Effector CD8-positive, alpha-beta T cell (primary cell): ENCODE measurements at places on chromosomes 6 and 20.

DNA sequence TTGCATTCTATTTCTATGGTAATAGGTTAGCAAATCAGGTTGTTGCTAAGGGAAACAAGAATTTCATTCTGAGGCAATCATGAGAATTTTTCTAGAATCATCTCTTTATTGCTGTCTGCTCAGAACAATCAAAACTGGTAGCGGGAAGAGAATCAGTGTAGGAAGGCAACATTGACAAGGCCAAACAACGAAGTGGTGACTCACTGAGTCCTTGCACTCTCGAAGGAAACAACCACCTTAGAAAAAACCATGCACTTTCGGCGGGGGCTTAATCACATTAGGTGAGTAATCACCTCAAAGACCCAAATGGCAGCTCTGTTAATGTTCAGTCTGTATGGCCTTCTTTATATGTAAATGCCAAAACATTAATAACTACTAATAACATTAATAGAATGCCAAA, 78.8 kb upstream of the MAP7 start:
- no peak for DNase-seq

DNA sequence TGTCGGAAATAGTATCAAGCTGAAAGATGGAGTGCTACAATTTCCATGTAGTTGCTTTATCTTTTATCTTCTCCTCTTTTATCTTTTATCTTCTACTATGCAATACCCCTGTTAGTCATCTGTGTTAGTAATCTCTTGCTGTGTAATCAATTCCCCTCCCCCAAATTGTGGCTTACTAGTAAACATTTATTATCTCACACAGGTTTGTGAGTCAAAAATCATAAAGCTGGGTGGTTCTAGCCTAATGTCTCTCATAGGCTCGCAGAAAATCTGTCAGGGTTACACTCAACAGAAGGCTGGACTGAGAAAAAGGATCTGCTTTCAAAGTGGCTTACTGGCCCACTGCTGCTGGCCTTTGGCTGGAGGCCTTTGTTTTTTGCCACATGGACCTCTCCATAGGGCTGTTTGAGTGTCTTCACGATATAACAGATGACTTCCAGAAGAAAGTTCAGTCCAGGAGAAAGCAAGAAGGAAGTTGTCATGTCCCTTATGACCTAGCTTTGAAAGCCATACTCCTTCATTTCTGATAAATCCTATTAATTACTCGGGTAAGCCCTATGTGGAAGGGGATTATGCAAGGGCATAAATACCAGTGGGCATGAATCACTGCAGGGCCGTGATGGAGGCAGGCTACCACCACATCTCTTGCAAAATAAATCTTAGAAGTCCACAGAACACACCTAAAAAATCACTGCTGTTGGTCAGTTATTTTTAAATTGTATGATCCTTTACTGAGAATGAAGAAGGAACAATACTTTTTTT, 24.5 kb upstream of the PTCHD4 start:
- DNase-seq = no peak

GRCh38 chr6:11393713-11394627, 143.6 kb upstream of the TMEM170B start:
- no peak for DNase-seq

DNA sequence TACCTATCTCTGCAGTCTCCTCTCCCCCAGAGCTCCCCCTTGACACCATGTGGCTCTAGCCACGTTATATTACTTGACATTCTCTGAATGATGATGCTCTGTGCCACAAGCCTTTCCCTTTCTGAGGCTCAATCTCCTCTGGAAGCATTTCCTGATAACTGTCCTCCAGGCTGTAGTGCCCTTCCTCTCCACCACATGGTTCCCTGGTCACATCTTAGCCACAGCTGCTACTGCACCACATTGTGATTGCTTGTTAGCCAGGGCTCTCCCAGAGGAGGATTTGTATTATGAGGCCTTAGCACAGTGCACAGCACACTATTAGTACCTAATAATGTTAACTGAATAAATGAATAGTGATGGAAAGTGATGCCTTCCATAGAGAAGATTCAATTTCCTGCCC, 63.9 kb upstream of the RCAN2 start:
- no peak for DNase-seq

DNA sequence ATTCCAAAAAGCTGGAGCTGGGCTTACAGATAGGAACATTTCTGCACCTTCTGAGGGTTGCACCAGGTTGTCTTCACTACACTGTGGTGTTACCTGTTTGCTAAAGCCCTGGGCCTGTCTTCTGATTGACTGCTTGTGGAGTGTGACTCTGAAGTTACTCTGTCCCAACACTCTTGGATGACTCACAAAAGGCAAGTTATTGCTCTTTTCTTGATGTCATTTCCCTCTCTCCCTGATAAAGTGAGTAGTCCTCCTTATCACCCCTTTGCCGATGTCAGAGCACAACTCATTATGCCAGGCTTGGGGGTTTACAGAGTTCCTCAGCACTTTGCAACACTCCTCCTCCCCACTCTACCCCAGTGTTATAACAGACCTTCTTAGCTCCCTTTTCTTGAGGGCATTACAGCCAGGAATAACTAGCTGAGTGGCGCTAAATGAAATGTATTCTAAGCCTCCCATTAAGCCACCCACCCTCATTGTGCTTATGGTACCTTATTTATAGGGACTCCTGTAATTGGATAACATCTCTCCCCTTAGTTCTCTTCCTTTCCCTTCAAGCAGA, 36.1 kb upstream of the NKX2-4 start:
- no peak for DNase-seq

DNA sequence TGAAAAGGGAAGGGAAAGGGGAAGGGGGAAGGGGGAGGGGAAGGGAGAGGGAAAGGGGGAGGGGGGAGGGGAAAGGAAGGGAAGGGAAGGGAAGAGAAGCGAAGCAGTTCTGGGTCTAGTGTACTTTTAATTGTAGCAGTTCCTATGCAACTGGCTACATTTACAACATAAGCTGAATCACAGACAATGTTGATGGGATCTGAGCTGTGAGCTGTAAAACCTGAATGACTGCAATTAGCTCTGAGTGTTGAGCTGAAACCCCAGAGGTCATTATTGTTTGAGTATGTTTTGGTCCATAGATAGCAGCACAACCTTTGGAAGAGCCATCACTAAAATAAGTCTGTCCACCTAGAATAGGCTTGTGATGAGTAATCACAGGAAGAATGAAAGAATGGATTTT, 7.2 kb upstream of the ABHD12 start:
- DNase-seq = no peak

- DNase-seq = no peak
Observed at GRCh38 chr6:11194356-11195218, 37.9 kb downstream of the NEDD9 start.

DNA sequence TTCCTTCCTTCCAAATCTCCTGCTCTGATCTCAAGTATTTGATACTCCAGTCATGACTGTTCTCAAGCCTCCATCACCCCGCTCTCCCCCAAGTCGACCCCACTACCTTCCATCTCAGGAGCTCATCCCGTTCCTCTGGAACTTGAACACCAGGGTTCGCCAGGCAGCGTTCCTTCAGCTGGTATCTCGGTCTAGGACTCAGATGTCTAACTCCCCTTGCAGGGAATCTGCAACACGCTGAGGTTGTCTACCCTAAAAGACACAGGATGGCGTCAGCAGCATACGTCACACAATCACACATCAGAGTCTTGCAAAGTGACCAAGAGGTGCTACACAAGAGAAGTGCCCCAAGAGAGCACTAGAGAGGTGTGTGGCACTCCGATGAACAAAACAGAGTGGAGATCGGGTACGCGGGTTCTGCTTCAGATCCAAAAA, 706 bp downstream of the ZNF184 start:
- peak; percentile 62 for DNase-seq
